ENCODE measurements at places on chromosomes 7 and 10. TPM values are rescaled to one million over a fixed set of nuclear protein-coding genes. Genes with fewer than 3 reads are reported as not detected.

The KAZALD1 gene
- total RNA-seq: 4.6 TPM

The SYT15 gene
- total RNA-seq: 3.2 TPM

GRCh38 chr7:30413864-30414263, 64.7 kb downstream of the NOD1 start:
- no peaks in the 10 kb centered on the region for H3K27me3 ChIP-seq
- H3K36me3 ChIP-seq: no peaks in the 10 kb centered on the region
- DNase-seq: no peak
- no peak overlapping the region for H3K27ac ChIP-seq
- no peak overlapping the region for H3K4me3 ChIP-seq

DNA sequence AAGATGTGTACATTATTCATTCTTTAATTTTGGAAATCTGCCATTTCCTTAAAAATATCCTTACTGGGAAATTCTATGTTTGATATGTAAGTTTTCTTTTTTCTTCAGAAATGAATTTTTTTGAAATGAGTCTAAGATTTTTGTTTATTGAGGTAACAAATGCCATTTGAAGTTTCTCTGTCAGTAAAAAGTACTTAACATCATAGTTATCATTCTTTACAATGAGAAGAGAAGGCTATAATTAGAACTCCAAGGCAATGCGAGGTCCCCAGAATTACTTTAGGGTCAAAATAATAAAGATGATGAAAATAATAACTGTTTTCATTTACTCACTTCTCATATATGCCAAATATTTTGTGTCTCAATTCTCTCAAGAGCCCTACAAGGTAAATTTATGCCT, 37.0 kb upstream of the RHOBTB1 start:
- no peak for DNase-seq
- H3K27ac ChIP-seq: no peak overlapping the region
- H3K36me3 ChIP-seq: no peaks in the 10 kb centered on the region
- H3K4me1 ChIP-seq: no peaks in the 10 kb centered on the region

- no peak for DNase-seq
- no peak overlapping the region for H3K4me3 ChIP-seq
- no peaks in the 10 kb centered on the region for H3K36me3 ChIP-seq
- H3K27me3 ChIP-seq: no peaks in the 10 kb centered on the region
Measured at GRCh38 chr10:775245-776075, 86.0 kb upstream of the DIP2C start.

The PDSS1 gene
- total RNA-seq: 4.8 TPM

- no peak for DNase-seq
- H3K27ac ChIP-seq: no peak overlapping the region
- H3K27me3 ChIP-seq: no peaks in the 10 kb centered on the region
- no peaks in the 10 kb centered on the region for H3K4me1 ChIP-seq
- H3K4me3 ChIP-seq: no peak overlapping the region
Measured at GRCh38 chr10:28922127-28922526, 244.8 kb downstream of the BAMBI start.

DNA sequence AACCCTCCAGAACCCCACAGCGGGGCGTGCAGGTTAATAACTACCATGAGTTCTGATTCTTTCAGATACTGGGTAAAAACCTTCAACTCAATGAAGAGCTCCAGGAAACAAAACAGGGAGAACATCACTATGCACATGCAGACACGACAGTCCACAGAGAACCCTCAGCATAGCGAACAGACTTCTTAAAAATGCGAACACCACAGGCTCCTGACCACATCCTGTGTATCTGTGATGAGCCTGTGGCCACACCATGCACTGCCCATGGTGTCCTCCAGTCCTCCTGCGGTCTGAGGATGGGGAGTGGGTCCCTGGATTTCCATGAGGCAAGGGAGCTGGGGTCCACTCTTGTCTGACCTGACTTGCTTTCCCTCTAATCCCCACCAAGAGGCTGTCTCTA, 107.2 kb downstream of the COBL start:
- H3K27ac ChIP-seq: no peak overlapping the region
- no peak overlapping the region for H3K4me3 ChIP-seq
- no peaks in the 10 kb centered on the region for H3K4me1 ChIP-seq
- no peak for DNase-seq
- H3K27me3 ChIP-seq: no peaks in the 10 kb centered on the region

GRCh38 chr7:2008101-2008935, 224.4 kb downstream of the MAD1L1 start:
- H3K4me3 ChIP-seq: no peak overlapping the region
- peaks cover 32% of the 10 kb centered on the region for H3K4me1 ChIP-seq
- H3K27ac ChIP-seq: peak overlapping the region; percentile 90
- DNase-seq: no peak
- no peaks in the 10 kb centered on the region for H3K27me3 ChIP-seq

GRCh38 chr10:71158902-71159301, 53.5 kb upstream of the UNC5B start:
- no peak overlapping the region for H3K27ac ChIP-seq
- no peaks in the 10 kb centered on the region for H3K36me3 ChIP-seq
- H3K4me1 ChIP-seq: no peaks in the 10 kb centered on the region
- no peaks in the 10 kb centered on the region for H3K27me3 ChIP-seq

DNA sequence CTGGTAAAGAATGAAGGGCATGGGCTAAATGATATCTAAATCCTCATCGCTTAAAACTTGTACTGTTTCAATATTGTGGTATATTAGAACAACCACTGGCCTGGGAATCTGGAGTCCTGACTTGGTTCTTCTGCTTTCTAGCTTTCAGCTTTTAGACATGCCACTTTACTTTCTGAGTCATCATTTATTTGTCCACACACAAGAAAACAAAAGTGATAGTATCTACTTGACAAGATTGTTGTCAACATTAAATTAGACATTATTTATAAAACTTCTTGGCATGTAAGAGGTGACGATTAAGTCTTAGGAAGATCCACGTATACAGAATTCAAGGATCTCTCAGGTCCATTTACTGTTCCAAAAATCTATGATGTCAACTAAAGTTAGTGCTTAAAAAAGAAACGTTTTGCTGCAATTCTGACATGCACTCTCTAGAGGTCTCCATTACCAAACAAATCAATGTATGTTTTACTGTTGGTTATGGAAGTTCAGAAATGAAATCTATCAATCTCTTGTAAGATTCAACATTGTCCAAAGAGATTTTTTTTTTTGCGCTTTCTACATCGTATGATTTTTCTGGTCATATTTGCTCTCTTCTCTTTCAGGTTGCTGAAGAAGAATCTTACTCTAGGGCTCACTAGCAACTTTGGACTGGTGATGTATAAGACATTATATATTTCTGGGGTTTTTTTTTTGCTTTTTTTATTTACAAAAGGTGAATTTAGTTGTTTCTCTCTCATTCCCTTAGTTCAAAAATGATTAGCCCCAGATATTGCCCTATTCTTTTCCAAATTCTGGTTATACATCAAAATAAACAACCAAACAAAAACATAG, 53.6 kb upstream of the DYNC1I1 start:
- no peaks in the 10 kb centered on the region for H3K4me1 ChIP-seq
- no peak for DNase-seq
- no peak overlapping the region for H3K27ac ChIP-seq
- H3K36me3 ChIP-seq: no peaks in the 10 kb centered on the region
- H3K27me3 ChIP-seq: peaks cover 3% of the 10 kb centered on the region

The CD36 gene
- 1,156 TPM for total RNA-seq

GRCh38 chr10:74877898-74878297, 51.5 kb downstream of the KAT6B start:
- H3K27me3 ChIP-seq: no peaks in the 10 kb centered on the region
- H3K4me3 ChIP-seq: no peak overlapping the region
- H3K36me3 ChIP-seq: no peaks in the 10 kb centered on the region
- DNase-seq: no peak
- peaks cover 40% of the 10 kb centered on the region for H3K4me1 ChIP-seq

The CNPY1 gene
- total RNA-seq: not detected

GRCh38 chr10:12214763-12215218, 18.8 kb downstream of the CDC123 start:
- H3K27ac ChIP-seq: peak overlapping the region; percentile 33
- DNase-seq: peak; percentile 40
- no peaks in the 10 kb centered on the region for H3K27me3 ChIP-seq
- H3K4me1 ChIP-seq: peaks cover 21% of the 10 kb centered on the region

DNA sequence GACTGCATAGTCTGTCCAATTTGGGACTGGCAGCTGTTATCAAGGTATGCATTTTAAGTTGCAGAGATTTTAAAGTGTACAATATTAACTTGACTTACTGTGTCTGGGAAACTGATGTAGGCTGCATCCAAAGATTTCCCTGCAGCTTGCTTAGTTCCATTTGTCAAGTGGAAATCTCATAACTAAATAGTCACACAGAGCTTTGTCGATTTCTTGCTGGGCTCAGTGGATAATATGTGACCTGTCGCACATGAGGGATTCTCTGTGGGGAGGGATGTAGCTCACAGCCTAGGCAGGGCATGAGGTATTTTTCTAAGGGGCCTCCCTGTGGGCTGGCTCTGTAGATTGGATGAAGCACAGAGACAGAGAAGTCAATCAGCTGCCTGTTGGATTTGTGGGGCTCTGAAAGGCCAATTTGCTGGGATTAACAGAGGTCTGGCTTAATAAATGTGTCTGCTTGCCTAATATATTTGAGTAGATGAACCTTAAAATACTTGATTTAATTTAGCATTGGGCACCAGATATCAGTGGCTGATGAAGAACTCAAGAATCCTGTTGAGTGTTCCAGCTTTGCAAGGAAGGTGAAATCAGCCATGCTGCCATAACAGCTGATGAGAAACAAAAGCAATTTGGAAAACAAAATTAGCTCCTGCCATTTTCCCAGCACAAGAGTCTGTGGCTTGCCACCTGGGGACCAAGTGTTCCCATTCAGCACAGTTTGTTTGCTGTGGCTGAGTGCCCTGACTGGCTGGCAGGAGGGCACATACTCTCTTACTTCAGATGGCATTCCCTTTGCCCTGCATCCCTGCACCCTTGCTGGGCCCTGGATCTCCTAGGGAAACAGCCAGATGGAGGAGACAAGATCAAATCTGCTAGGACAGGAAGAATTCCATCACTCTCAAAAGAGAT, 598.5 kb downstream of the SORCS3 start:
- no peaks in the 10 kb centered on the region for H3K36me3 ChIP-seq
- peak; percentile 34 for DNase-seq
- no peaks in the 10 kb centered on the region for H3K27me3 ChIP-seq
- H3K27ac ChIP-seq: no peak overlapping the region
- H3K4me3 ChIP-seq: no peak overlapping the region
- no peaks in the 10 kb centered on the region for H3K4me1 ChIP-seq

The SLC26A5 gene
- total RNA-seq: not detected

GRCh38 chr7:16636555-16637101, 8.9 kb downstream of the ANKMY2 start:
- H3K27ac ChIP-seq: peak overlapping the region; percentile 14
- no peaks in the 10 kb centered on the region for H3K27me3 ChIP-seq
- peaks cover 11% of the 10 kb centered on the region for H3K36me3 ChIP-seq
- H3K4me3 ChIP-seq: no peak overlapping the region
- no peak for DNase-seq

DNA sequence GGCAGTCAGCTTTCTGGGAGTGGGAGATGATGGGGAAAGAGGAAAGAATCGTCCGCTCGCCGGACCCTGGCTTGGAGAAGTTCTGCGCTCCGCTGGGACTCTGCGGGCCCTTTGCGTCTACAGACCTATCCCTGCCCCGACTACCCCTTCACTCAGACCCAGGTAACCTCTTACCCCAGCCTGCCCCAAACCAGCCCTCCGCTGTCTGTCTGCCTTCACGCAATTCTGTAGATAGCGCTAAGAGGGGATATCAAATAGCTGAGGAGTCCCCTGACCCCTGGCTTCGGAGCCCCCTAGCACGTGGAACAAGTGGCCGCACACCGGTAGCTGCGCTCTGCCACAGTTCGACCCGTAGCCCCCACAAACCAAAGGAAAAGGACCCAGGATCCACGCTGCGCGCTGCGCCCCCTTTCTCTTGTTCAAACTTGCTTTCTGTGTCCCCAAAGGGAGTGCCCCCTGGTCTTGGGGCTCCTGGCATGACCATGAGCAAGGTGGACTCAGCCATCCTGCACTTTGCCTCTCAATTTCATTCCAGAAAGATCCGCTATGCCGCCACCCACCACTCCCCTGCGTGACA, 7.0 kb downstream of the HOXA4 start:
- no peaks in the 10 kb centered on the region for H3K36me3 ChIP-seq
- H3K4me1 ChIP-seq: no peaks in the 10 kb centered on the region
- H3K4me3 ChIP-seq: no peak overlapping the region
- H3K27ac ChIP-seq: no peak overlapping the region
- DNase-seq: no peak
- peaks cover 99% of the 10 kb centered on the region for H3K27me3 ChIP-seq

The EDRF1 gene
- 9.1 TPM for total RNA-seq

DNA sequence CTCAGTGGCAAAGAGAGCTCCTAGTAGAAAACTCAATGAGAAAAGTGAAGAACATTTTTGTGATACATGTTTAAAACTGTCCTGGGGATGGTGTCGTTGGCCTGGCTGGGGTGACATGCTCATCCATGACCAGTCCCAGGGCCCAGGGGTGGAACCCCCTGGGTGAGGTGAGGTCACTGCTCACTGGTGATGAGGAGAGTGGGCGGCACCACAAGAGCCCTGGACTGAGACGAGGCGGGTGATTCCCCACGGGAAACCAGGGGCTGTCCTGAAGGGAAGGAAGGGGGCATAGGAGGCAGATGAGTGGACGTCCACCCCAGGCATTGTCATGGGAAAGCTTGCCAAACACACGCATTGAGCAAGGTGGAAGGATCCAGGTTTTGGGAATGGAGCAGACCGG, 54.6 kb downstream of the HTR5A start:
- peaks cover 22% of the 10 kb centered on the region for H3K27me3 ChIP-seq
- DNase-seq: no peak
- no peak overlapping the region for H3K27ac ChIP-seq
- H3K4me3 ChIP-seq: no peak overlapping the region

GRCh38 chr10:95837356-95837776, 70.4 kb upstream of the CC2D2B start:
- no peaks in the 10 kb centered on the region for H3K36me3 ChIP-seq
- no peak for DNase-seq
- H3K27me3 ChIP-seq: no peaks in the 10 kb centered on the region
- H3K27ac ChIP-seq: no peak overlapping the region
- H3K4me1 ChIP-seq: peaks cover 3% of the 10 kb centered on the region

DNA sequence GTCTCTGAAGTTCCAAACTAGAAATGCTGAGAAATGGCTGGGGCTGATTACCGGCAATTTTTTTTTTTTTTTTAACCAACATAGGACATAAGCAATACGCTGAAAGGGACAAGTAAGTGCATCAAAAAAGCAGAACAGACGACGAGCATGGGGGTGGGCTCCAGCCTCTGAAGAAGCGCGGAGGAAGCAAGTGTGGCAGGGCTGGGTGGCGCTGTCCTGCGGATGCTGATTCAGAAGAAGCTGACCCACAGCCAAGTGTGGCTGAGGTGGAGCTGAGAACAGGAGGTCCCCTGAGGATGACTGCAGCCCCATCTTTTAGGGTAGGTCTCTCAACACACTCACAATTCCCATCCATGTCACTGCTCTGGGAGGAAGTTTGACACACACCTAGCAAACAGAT, 65.6 kb downstream of the CTBP2 start:
- DNase-seq: no peak
- peaks cover 68% of the 10 kb centered on the region for H3K4me1 ChIP-seq
- H3K36me3 ChIP-seq: no peaks in the 10 kb centered on the region
- no peak overlapping the region for H3K4me3 ChIP-seq
- no peaks in the 10 kb centered on the region for H3K27me3 ChIP-seq

Measured in heart right ventricle (tissue), 16 donors.